ENCODE measurements at places on chromosomes 5 and 9.

GRCh38 chr9:28808042-28808441, 1234.8 kb upstream of the C9orf72 start:
- DNase-seq = no peak

- no peak for DNase-seq
Measured at GRCh38 chr5:179803651-179804554, 2.8 kb downstream of the MGAT4B start.

GRCh38 chr5:135991429-135991828, 36.6 kb upstream of the LECT2 start:
- no peak for DNase-seq

- no peak for DNase-seq
Measured at GRCh38 chr5:68396722-68397121, 181.2 kb downstream of the PIK3R1 start.

GRCh38 chr9:127943731-127944144, 6.1 kb upstream of the DPM2 start:
- DNase-seq = peak; percentile 71

- no peak for DNase-seq
Measured at GRCh38 chr5:102801371-102801770, 46.3 kb downstream of the PAM start.

DNA sequence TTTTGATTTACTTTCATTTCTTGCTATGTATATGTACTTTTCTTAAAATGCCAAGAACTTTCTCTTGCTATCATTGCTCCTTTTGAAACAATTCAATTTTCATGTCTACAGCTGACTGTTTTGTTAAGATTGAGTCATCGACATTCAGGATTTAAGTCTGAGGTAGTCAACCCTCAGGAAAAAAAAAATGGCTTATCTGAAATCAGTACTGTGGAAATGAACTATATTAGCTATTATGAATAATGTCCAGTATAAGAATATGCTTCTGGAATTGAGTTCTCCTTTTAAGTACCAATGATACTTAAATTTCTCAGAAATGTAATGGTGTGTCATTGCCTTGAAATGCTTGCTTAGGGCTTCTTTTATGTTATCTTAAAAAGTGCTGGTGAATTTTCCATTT, 37.9 kb downstream of the TNFAIP8 start:
- no peak for DNase-seq

- DNase-seq = no peak
Measured at GRCh38 chr5:95718203-95718602, 12.9 kb upstream of the RHOBTB3 start.

DNA sequence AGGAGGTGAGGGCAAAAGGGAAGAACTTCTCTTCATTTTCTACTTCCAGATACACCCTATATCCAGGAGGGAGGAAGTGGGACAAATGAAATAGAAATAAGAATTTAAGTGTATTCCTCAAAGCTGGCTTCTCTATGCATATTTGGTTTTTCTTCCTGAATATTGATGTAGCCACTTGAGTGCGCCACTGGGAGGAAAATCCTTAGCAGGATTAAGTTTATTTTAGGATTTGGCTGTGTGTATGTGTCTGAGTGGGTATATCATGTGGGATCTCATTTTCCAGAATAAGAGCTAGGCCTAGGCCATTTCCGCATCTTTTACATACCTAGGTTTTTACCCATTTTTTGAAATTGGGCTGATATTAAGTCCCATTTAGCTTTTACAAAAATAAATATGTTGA, 42.5 kb downstream of the MAP1B start:
- no peak for DNase-seq

Measured in neuronal stem cell (in vitro differentiated cells).